Thoracic aorta (tissue), 2 donors: ENCODE measurements at places on chromosomes 5 and 9.

GRCh38 chr9:127384016-127384730, 12.8 kb upstream of the SLC2A8 start:
- DNase-seq: no peak
- H3K36me3 ChIP-seq: peaks cover 3% of the 10 kb centered on the region
- H3K4me1 ChIP-seq: peaks cover 12% of the 10 kb centered on the region
- no peak overlapping the region for H3K4me3 ChIP-seq
- H3K27me3 ChIP-seq: no peaks in the 10 kb centered on the region

DNA sequence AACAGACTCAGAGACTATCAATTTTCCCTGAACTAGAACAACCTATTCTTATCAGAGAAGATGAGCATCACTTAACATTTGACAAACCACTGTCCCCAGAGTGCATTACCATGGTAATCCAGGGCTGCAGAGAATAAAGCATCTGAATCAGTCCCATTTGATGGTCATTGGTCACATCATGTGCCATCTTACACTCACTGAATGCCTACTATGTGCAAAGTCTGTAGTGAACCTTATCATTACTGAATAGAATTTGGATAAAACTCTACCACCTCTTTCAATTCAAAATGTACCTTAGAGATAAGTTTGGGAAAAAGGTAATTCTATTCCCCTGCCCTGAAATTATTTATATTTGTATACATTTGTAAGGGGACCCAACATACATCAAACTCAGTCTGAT, 156.4 kb upstream of the TRPC7 start:
- H3K4me3 ChIP-seq: no peak overlapping the region
- no peak for DNase-seq
- H3K4me1 ChIP-seq: no peaks in the 10 kb centered on the region

GRCh38 chr5:142186857-142187594, 78.4 kb downstream of the NDFIP1 start:
- peaks cover 25% of the 10 kb centered on the region for H3K4me1 ChIP-seq
- DNase-seq: no peak
- no peaks in the 10 kb centered on the region for H3K27me3 ChIP-seq
- no peaks in the 10 kb centered on the region for H3K36me3 ChIP-seq

- H3K4me3 ChIP-seq: peak overlapping the region; percentile 85
- no peaks in the 10 kb centered on the region for H3K36me3 ChIP-seq
- no peaks in the 10 kb centered on the region for H3K27me3 ChIP-seq
- H3K27ac ChIP-seq: peak overlapping the region; percentile 17
- peaks cover 57% of the 10 kb centered on the region for H3K4me1 ChIP-seq
- DNase-seq: no peak
Observed at GRCh38 chr9:129667850-129668249, 2.4 kb downstream of the PRRX2 start.

DNA sequence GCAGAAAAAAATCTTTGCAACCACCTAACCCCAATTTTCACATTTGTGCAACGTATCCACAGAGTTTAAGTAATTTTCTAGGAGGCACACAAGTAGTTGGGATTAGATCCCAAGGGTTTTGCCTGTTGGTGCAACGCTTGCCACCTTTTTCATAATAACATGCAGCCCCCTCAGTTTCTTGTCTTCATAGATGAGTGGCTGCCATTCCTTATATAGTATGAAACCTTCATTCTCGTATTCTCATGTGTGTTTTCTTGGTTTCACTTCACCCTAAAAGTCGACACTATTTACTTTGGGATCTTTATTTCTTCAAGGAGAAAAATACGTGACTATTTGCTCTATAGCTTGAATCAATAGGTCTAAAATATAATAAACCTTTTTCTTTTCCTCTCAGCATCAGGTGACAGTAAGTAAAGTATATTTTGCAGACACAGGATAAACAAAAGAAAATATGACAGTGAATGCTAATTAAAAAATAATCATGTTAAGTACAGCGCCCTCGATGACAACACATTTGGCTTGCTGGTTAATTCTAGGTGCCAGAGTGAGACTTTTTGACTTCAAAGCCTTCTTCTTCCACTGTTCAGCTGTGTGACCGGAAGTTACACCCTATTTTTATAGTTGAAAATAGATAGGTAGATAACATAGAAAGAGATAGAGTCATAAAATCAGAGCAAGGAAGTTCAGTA, 342.8 kb upstream of the CCNG1 start:
- no peak overlapping the region for H3K4me3 ChIP-seq
- H3K36me3 ChIP-seq: no peaks in the 10 kb centered on the region
- no peaks in the 10 kb centered on the region for H3K27me3 ChIP-seq
- no peak for DNase-seq

- no peaks in the 10 kb centered on the region for H3K36me3 ChIP-seq
- no peak overlapping the region for H3K4me3 ChIP-seq
- H3K27me3 ChIP-seq: no peaks in the 10 kb centered on the region
- H3K4me1 ChIP-seq: peaks cover 7% of the 10 kb centered on the region
Observed at GRCh38 chr5:140256726-140257125, 46.2 kb downstream of the PFDN1 start.

- no peak overlapping the region for H3K4me3 ChIP-seq
- no peak for DNase-seq
- H3K27me3 ChIP-seq: no peaks in the 10 kb centered on the region
Observed at GRCh38 chr9:37371565-37372464, 50.7 kb upstream of the GRHPR start.

DNA sequence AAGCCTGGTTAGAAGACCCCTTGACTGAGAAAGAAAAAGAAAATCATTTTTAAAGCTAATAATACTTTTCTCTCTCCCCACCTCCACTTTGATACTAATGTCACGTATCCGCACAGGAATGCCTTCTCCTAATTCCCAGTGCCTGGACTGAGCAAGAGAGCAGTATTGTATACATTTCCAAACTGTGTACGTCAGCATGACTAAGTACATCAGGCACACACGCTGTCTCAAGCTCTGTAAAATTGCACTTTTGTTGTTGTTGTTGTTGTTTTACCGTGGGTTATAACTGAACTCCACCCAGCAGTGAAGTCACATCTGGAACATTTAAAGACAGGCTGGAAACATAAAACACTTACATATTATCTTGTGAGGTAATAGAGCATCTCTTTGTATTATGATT, 407.6 kb downstream of the DNAH5 start:
- DNase-seq: no peak
- no peaks in the 10 kb centered on the region for H3K36me3 ChIP-seq
- no peaks in the 10 kb centered on the region for H3K4me1 ChIP-seq

DNA sequence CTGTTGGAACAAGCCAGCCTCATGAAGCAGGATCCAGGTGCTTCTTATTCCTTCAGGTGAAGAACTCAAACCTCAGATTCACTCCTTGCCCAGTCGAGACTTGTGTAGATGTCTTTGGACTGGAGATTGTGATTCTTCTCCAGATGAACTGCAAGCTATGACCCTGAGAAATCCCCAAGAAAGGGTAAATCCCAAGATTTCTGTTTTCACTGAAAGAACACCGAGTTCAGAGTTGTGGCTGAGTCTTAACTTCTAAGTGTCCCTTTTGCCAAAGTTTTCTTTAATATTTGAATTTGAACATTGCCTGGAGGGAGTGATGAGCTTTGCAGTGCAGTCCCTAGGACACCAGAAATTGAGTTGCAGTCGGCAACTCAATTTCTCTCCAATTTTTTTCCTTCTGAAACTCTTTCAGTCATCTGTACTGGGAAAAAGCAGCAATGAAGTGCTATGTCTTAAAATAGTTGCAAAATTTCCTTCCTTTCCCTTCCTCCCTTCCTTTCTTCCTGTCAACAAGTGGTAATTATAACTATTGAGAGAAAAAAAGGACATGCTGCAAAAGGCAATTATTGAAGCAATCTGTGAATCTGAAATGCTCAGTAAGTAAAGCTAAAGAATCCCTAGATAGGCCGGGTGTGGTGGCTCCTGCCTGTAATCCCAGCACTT, 56.1 kb downstream of the ANKRD55 start:
- H3K27me3 ChIP-seq: no peaks in the 10 kb centered on the region
- no peaks in the 10 kb centered on the region for H3K36me3 ChIP-seq
- H3K27ac ChIP-seq: no peak overlapping the region
- H3K4me1 ChIP-seq: peaks cover 29% of the 10 kb centered on the region
- DNase-seq: no peak
- no peak overlapping the region for H3K4me3 ChIP-seq

GRCh38 chr5:56130664-56131063, 102.5 kb downstream of the ANKRD55 start:
- H3K4me3 ChIP-seq: no peak overlapping the region
- H3K4me1 ChIP-seq: no peaks in the 10 kb centered on the region
- H3K36me3 ChIP-seq: no peaks in the 10 kb centered on the region
- DNase-seq: no peak
- H3K27ac ChIP-seq: no peak overlapping the region
- no peaks in the 10 kb centered on the region for H3K27me3 ChIP-seq

DNA sequence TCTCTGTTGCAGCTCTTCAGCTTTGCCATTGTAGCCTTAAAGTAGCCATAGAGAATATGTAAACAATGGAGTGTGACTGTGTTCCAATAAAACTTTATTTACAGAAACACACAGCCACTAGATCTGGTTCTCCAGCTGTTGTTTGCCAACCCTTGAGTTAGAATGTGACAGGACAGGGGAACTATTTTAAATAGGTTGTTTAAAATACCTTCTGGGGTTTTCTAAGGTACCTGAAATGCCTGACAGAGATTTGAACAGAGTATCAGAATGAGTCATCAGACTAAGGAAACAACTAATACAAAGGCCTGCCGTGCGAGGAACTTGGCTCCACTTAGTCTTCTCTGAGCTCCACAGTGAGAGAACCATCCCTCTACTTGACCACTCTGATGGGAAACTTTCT, 85.4 kb downstream of the HSD17B4 start:
- no peak for DNase-seq
- H3K27me3 ChIP-seq: no peaks in the 10 kb centered on the region
- no peaks in the 10 kb centered on the region for H3K4me1 ChIP-seq

GRCh38 chr9:88266416-88266815, 121.8 kb upstream of the SPIN1 start:
- no peak overlapping the region for H3K4me3 ChIP-seq
- no peak for DNase-seq
- H3K27me3 ChIP-seq: no peaks in the 10 kb centered on the region

GRCh38 chr5:1973391-1974013, 90.8 kb upstream of the IRX4 start:
- no peaks in the 10 kb centered on the region for H3K4me1 ChIP-seq
- no peak for DNase-seq
- no peaks in the 10 kb centered on the region for H3K36me3 ChIP-seq
- H3K27ac ChIP-seq: no peak overlapping the region

GRCh38 chr9:95533996-95534680, 17.4 kb upstream of the PTCH1 start:
- H3K27ac ChIP-seq: no peak overlapping the region
- no peaks in the 10 kb centered on the region for H3K4me1 ChIP-seq
- H3K36me3 ChIP-seq: no peaks in the 10 kb centered on the region
- no peak overlapping the region for H3K4me3 ChIP-seq

DNA sequence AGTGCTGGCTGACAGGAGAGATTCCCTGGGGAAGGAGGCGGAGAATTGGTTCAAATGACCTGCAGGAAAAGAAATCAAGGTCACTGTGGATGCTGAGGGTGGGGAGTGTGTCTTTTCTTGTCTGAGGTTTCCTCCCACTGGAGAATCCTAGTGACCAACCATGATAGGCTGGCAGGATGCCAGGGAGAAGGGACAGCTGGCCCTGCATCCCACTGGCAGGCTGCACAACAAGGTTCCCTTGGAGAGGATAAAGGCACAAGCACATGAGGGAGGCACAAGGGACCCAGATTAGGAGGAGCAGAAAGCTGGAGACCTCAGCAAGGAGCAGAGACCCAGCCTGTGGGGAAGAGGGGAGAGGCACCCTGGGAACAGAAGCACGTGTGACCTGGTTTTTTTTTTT, 11.4 kb upstream of the ZDHHC12 start:
- peaks cover 40% of the 10 kb centered on the region for H3K36me3 ChIP-seq
- H3K27ac ChIP-seq: no peak overlapping the region
- no peak for DNase-seq
- H3K4me3 ChIP-seq: no peak overlapping the region
- no peaks in the 10 kb centered on the region for H3K27me3 ChIP-seq
- no peaks in the 10 kb centered on the region for H3K4me1 ChIP-seq

DNA sequence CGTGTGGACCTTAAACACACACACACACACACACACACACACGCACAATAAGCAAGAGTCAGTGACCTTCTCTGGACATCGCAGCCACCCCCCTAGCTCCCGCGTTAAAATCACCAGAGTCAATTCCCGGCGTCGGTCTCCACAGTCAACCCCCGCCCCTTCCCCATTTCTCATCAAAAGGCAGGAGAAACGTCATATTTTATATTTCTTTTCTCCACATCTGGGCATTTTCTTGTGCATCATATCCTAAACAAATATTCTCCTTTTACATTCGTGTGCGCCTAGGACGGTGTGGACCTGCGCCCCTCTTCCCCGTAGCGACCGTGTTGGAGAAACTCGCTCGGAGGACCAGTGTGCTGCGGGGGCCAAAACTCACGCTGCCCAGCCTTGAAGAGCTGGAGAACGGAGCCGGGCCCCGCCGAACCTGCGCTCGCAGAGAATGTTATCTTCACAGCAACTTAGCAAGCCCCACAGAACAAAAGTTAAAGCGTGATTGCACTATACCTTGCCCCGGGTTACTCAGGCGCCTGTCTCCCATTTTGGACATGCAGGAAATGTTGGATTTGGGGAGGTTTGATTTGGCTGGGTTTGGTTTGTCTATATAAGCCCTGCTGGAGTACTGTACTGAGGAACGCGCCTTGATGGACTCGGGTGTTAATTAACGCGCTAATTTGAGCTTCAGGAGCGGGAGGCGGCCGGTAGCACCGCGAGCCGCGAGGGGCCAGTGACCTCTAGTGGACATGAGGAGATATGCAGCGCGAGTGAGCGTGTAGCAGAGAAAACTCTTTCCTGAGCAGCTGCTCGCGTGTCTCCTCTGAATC, 192.4 kb downstream of the MEF2C start:
- H3K27me3 ChIP-seq: peaks cover 53% of the 10 kb centered on the region
- H3K27ac ChIP-seq: no peak overlapping the region
- H3K36me3 ChIP-seq: no peaks in the 10 kb centered on the region
- H3K4me1 ChIP-seq: peaks cover 6% of the 10 kb centered on the region
- peak overlapping the region; percentile 66 for H3K4me3 ChIP-seq
